Fibroblast of the conjunctiva (primary cell): ENCODE measurements at places on chromosomes 4 and X.

DNA sequence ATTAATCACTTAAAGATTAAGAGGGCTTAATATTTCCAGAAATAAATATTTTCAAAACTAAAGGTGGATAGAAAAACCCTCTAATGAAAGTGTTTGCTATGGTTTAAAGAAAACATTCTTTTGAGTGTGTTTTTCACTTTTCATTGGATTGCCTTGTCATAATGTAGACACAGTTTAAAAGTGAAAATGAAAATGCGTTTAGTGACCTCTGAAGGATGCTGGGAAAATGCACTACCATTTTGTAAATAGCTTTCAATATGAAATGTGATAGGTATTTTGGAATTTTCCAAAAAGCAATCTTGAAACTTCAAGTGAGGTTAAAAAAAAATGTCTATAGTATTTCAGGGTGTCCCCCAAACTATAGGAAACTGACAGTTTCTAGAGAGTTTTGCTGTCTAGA lies 642.2 kb downstream of the C4orf33 start:
- no peak for DNase-seq

GRCh38 chr4:6658209-6658595 lies 17.7 kb downstream of the MRFAP1 start:
- no peak for DNase-seq

DNA sequence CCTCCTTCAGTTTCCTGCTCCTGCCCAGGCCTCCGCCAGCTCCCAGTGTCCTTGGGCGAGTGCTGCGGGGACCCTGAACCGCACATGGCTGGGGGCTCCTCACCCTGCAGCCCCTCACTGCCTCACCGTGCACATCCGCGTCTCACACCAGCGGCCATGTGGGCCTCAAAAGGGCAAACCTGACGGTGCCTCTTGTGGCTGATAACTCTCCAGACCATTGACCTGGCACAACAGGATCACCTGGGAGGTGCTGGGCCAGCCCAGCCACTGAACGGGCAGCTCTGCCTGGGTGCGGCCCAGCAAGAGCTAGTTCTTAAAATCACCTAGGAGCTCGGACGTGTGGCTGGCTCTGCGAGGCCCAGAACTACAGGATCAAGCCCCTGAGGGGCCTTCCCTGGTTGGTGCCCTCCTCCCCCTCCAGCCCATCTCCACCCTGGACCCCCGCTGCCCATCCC lies 4.1 kb upstream of the S100P start:
- DNase-seq = no peak

- DNase-seq = peak; percentile 38
These were observed 349.7 kb downstream of the IQCM start for GRCh38 chr4:149465955-149466354.

GRCh38 chrX:47572773-47573340 lies 9.4 kb upstream of the TIMP1 start:
- no peak for DNase-seq

GRCh38 chr4:173205656-173206055 lies 37.0 kb downstream of the GALNT7 start:
- DNase-seq = no peak

GRCh38 chr4:6719611-6720179 lies 3.7 kb downstream of the BLOC1S4 start:
- no peak for DNase-seq

DNA sequence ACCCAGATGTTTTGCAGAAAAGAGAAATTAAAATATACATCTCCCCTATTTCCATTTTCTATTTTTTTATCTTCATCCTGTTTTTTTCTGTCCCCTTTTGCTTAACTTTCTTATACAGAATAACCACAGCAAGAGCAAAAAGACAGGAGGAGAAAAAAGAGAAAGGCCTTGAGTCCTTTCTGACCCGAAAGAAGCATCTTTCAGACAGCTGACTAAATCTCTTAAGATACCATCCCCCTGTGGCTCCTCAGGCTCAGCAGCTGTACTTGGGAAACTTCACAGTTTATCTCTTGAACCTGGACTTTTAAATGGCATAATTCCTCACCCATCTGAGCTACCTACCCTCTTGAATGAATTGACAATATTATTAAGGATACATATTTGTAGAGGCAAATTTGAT lies 100.2 kb downstream of the FIP1L1 start:
- no peak for DNase-seq

DNA sequence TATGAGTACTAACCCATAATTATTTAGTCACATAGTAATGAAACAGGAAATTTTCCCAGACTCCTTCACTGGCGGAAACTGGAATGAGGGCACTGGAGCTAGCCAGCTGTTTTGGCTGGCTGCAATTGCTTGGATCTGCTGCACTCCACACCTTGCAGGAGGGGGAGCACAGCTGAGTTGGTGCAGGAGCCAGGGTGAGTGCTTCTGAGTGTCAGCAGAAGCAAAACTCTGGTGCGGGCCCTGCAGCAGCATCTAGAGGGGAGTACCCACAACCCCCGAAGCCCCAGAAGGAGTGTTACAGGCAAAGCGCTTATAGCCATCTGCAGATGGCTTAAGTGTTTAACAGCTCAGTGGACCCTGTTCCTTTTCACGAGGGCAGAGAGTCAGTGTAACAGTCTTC lies 96.1 kb downstream of the RPA4 start:
- no peak for DNase-seq

- DNase-seq = peak; percentile 47
These were observed 25.5 kb downstream of the ZNF330 start for GRCh38 chr4:141246243-141246642.

- no peak for DNase-seq
These were observed 13.3 kb downstream of the SPCS3 start for GRCh38 chr4:176333076-176333475.

DNA sequence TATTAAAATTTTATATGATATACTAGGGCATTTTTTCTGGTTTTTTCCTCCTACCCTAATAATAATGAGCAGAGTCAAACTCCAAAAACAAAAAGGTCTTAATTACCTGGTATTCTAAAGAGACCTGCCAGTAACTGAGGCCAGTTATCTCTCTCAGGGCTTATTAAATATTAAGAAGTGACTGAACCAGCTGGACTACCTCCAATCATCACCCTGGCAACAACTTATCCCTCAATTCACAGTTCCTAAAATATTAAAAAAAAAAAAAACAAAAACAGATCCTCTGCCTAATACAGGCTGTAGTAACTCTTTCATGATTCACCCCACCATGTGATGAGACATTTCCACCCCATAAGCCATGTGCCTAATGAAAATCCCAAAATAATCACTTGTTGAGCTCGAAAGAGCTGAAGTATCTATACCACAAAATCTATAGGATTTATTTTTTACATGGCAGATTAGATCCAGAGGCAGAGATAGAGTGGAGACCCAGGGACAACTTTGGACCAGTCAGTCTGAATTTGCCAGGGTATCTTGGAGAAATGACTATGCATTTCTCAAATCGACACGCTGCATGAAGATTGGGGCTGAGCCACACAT lies 698.0 kb downstream of the FAT4 start:
- DNase-seq = no peak

- DNase-seq = no peak
These were observed 39.6 kb downstream of the DDX60L start for GRCh38 chr4:168440442-168441264.

DNA sequence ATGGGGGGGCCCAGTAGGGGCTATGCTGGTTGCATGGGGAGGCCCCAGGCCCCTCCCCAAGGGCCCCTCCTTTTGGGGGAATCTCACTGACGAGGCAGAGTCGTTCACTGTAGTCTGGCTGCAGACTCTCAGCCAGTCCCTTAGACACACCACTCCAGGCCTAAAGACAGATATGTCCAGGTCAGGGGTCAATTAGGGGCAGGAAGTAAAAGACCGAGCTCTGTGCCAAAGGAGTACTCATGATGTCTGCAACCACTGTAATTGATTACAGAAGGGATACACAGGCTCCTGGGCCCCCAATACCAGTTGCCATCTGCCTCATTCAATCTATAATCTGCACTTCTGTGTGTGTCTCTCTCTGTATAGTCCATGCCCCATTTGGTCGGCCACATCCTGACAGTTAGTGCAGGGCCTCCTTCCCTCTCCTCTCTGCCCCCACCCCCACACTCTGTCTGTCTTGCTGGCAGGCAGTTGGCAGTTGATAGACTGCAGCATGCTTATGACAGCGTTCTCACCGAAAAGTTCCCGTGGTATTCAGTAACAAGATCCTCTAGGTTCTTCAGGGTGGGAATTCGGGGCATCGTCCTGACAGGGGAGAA lies 1.3 kb upstream of the CXorf65 start:
- DNase-seq = no peak

- no peak for DNase-seq
These were observed 103.7 kb upstream of the BMPR1B start for GRCh38 chr4:94653984-94654609.

DNA sequence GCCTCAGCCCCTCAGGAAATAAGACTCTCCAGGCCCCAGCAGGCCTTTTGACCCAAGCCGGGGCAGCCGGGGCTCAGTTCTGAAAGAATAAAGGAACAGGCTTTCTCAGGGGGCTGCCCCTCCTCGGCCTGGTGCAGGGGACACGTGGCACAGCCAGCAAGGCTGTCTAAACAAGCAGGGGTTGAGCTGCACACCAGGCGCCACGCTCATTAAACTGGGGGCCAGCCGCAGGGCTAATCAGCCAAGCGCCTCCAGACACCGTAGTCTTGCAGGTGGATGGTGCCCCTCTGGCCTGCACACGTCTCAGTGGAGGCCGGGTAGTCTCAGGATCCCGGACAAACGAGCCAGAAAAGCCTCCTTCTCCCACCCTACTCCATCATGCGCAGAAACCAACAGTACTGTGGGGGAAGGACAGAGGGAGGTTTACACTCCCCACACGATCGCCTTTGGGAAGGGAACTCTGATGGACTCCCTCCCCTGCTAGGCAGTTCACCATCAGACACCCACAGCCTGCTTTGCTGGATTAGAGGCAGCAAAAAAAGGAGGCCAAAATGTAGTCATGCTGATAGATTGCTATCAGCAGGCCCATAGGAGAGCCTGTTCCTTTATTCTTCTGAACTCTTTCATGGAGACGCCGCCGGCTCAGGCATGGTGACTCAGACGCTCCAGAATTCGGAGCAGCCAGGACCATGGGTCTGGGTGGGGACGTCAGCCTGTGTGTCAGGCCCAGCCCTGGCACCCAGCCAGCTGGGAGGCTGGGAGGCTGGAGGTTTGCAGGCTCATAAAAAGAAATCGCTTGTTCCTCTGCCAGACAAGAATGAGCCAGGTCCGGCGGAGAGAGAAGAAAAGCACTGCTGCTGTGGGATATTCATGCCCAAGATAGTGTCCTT lies 342.4 kb downstream of the BCOR start:
- DNase-seq = peak; percentile 82
